ENCODE measurements at places on chromosomes 6 and 20.

DNA sequence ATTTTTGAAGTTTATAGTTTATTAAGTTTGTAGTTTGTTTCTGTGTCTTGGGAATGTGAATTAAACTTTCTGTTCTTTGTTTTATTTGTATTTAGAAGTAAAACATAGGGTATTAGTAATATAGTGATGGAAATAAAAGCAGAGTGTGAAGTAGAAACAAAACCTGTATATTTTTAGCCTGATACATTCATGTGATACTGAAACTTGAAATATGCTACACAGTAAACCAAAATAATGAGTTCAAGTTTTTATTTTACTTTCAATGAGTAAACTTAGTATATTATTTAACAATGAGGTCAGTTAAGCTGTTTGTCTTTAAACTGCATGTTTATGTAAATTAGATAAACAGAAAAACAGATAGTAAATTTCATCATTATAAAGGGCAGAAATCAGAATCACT, 1592.6 kb downstream of the GRIK2 start:
- DNase-seq: no peak

DNA sequence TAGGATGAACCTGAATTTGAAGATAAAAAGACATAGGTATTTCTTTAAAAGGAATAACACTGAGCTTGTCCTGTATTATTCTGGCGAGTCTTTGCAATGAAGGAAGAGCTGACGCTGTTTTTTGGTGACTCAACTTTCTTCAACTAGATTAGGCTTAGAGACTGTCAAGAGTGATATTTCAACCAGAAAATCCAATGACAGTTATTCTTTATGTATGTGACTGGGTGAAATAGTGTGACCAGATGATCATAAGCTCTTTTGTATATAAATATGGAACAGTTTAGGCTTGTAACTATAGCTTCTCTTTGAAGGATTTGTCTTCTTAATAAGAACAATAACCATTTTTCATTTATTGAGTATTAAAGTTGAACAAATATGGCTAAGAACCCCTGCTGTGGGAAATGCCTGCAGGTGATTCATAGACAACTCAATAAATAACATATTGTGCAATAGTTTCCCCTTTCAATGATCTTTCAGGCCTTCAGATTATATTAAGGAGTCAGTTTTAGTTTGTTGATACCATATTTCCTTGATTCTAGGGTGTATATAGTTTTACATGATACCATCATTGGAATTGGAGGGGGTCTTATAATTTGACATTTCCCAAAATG, 265.6 kb upstream of the JAG1 start:
- no peak for DNase-seq

DNA sequence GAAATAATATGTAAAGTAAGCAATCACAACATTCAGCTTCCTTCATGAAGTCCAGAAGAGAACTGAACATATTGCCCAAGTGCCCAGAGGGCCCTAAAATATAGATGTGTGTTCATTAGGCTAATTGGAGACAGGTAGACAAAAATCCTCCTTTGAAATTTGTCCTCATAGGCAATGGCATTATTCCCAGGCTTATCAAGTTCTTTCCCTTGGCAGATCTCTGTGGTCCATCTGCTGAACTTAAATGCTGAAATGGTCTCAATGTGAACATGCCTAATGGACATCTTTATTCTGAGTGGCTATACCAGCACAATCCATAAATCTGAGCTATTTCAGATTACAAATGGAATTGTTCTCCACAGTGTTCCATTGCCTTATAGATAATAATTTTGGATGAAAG, 79.0 kb upstream of the BMP5 start:
- DNase-seq: no peak

- no peak for DNase-seq
These were observed 38.1 kb downstream of the GSTA2 start for GRCh38 chr6:52725143-52725534.

DNA sequence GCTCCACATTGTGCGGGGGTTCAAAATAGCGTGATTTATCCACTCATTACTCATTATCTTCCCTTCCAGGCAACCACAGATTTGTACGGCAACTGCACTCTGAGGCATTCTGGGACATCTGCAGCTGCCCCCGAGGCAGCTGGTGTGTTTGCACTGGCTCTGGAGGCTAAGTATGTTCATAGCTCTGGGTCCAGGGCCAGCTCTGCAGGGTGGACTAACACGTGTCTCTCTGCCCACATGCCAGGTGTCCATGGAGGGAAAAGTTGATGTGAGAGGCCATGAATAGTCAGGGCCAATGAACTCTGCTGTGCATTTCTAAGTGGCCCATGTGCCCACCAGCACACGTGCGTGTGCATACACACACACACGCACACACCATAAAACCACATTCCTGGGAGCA, 74.9 kb downstream of the BFSP1 start:
- DNase-seq: no peak

- no peak for DNase-seq
These were observed 443.7 kb downstream of the UTRN start for GRCh38 chr6:144728804-144729203.

GRCh38 chr6:14317387-14317970, 199.9 kb downstream of the CD83 start:
- DNase-seq: no peak

GRCh38 chr6:136987526-136987925, 57.2 kb downstream of the IL20RA start:
- no peak for DNase-seq

DNA sequence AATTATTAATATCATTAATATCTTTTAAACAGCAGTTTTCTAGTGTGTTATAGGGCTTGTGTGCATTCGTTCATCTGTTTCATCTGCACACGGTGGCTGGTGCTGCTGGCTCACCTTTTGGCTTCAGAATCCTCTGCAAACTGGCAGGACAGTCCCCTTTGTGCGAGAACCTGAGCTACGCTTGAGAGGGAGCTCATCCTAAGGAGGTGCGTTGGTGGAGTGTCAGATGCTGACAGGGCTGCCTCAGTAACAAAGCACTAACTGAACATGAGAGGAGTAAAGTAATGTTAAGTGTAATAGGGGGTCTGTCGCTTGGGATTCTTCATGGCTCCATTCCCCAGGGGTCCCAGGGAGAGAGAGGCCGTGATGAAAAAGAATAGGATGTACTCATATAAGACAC, 22.4 kb downstream of the ELOVL2 start:
- no peak for DNase-seq

- DNase-seq: no peak
These were observed 77.2 kb downstream of the PFDN4 start for GRCh38 chr20:54284928-54285704.

- no peak for DNase-seq
These were observed 80.8 kb downstream of the SCML4 start for GRCh38 chr6:107743311-107743710.

- DNase-seq: no peak
These were observed 67.0 kb downstream of the SLX4IP start for GRCh38 chr20:10502098-10502526.

- no peak for DNase-seq
These were observed 353.4 kb downstream of the PTPRT start for GRCh38 chr20:42836339-42836738.

- DNase-seq: no peak
These were observed 303.4 kb downstream of the TAF4 start for GRCh38 chr20:61762167-61762710.

DNA sequence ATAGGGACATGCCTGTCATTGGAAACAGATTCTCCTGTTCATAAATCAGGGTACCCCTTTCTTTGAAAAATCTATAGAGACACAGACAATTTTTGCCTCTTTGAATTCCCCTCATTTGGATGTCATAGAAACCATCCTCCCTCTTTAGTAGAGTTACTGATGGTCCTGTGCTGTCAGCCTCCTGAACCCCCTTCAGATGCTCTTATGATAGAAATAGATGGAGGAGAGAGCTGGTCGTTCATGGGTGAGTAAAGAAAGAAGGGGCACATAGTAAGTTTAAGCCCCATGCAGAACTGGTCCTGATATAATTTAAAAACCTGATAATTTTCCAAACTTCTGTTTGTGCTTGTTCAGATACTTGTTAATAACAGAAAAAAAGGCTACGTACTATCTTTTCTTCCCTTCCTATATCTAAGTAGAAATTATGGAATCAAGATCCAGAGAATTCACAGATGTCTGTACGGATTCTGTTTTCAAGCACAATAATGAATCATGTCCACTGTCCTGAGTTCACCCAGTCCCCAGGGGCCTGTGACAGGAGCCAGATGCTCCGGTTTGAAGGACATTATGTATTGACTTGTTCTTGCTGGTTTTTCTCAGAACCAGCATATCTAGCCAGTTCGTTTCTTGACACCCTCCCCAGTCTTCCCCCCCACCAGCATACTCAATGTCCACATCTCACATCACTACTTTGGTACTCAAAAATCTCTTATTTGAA, 78.1 kb downstream of the NCOA7 start:
- no peak for DNase-seq

DNA sequence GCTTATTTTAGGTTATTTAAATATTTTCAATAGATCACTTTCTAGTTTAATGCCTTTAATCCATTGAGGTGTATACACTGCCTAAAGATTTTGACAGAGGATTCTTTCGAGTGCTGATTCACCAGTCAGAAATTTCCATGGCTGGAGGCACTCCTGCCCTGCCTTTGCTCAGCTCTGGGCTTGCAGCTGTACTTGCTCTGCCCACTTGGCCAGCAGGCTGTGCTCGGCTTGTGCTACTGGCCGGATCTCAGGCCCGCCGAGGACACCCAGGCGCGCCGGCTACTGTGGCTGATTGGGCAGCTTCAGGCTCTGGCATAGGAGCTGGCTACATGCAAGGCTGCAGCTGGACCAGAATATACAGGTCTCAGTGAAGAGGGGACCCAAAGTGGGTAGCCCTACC, 675.1 kb upstream of the MMS22L start:
- DNase-seq: no peak

- DNase-seq: peak; percentile 4
These were observed 493 bp downstream of the CRYBG1 start for GRCh38 chr6:106360989-106361430.

DNA sequence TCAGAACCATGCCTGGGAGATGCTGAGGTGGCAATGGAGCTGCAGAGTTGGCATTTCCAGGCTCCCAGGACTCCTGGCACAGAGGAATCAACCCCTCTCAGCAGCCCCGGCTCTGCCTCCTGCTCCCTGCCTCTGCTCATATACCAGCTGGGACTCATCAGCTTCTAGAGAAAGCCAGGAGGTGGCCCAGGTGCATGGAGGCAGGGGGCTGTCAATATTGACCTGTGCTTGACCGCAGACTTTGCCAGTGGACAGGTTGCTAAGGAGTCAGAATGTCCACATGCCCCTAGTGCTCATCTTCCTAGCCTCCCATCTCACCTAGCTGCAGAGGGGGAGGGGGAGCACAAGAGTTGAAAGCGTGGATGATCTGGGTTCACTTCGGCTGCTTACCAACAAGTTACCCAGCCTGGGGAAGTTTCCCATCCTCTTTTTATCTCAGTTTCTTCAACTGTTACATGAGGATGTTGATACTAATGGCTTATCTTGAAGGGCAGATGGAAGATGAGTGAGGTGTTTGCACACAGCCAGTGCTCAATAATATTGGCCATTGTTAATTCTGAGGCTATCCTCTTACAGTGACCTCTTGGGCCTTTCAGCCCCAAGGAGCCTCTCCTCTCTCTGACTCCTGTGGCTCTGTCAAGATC, 9.2 kb upstream of the SCRT2 start:
- no peak for DNase-seq

DNA sequence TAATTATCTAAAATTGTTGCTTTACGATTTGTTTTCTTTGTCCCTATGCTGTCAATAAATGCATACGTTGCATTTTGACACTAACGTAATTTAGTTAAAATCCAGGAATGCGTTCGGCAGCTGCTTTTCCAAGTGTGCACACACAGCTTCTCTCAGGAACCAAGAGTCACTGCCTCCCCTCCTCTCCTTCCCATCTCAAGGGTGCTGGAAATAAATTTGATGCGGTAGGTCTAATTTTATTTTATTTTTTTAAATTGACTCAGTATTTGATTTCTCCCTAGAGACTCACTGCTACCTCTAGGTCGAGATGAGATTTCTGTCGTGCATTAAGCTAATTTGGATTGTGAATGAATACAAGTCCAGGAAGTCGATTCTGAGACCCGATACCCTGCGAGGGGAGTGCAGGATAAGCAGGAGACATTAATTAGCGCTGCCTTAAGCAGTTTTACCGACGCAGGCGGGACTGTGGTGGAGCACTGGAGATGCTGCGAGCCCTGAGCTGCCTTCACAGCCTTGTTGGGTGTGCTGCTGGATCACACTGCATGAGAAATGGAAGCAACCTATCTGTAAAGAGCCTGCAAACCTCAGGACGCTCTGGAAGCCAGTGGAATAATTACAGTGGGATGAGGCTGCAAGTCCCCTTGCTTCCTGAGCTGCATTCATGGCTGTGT, 381.2 kb downstream of the C6orf118 start:
- DNase-seq: no peak

DNA sequence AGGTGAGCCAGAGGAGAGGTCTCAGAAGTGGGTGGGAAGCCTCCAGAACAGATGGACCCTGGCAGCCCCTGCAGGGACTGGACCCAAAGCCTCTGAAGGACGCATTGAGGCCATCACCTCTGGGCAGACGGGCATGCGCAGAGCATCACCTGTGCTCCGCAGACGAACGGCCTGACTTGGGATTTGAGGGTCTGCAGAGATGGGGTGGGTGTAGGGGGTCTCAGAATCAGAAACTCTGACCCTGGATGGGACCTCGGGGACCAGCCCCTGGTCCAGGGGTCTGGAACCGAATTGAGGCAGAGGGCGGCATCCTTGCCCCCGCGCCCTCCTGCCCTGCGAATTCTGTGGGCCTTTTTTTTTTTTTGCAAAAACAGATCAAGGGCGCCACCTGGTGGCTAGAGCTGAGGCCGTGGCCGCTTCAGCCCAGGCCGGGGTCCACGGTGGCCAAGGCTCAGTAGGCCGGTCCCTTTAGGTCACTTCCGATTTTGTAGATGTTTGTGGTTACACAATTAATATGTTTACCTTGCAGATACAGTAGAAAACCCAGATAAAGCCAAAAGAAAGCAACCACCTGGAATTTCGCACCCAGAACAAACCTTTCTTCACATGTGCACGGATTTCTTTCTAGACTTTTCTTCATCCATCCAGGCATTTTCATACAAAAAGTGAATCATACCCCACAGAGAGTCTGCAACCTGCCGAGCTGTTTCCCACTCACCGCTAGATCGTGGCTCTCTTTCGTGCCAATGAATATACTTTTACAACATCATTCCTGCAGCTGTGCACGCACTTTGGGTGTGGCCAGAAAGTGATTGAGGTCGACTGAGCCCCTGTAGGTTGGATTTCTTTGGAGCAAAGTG, 25.9 kb downstream of the ZBP1 start:
- DNase-seq: peak; percentile 67

DNA sequence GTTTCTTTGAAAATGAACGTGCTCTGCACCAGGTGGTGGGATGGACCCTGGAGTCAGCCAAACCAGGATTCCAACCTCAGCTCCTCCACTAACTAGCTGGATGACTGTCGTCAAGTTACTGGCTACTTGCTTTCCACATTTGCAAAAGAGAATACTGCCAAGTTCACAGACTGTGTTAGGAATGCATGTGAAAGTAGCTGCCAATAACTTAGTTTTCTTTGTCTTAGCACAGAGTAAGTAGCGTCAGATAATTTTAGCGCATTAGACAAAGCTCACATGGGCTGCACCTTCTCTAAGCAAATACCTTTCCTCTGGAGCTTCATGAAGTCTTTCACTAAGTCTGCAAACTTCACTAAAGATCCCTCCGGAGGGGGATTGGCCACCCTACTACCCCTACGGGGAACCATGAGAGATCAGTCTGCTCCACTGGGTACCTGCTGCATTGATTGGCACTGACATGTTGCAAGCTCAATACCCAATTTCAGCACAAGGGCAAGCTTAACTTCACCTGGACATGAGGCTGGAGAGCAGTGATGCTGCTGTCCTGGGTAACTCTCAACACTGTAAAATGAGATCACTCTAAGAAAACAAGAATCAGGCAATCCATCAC, 113.9 kb downstream of the MBOAT1 start:
- no peak for DNase-seq

Data from T-helper 9 cell (primary cell).